ENCODE measurements at places on chromosomes 3 and 15.
A peak's percentile ranks its signal among the peaks of the same experiment; 100 is the strongest.

GRCh38 chr3:171101982-171102641 is 75.6 kb upstream of the SLC2A2 start:
- DNase-seq = no peak

DNA sequence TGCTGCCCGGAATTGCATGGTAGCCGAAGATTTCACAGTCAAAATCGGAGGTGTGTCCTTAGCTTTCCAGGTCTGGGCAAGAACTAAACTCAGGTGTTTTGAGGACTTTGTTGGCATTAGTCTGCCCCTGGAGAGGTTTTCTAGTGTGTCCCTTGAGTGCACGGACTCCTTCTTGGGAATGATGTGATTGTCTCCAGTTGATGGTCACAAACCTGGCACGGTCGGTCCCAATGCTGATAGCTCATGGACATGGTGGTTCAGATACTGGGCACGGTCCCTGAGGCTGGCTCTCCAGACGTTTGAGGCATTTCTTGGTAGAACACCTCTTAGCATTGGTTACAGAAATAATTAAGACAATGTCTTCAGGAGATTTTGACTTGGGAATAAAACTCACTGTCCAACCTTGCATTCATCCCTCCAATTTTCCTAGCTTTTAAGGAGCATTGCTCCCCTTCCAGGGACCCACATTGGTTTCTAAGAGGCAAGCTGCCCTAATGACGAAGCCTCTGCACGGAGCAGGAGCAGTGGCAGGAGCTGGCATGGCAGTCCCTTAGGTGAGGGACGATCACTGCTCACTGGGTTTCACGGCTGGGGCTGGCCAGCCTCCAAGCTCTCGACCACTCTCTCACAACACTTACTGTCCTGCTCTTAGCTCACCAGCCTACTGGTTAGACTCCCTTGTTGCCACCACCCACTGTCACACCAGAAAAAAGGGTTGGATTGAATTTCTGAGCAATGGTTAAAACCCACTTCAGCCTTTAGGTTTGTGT is 68.1 kb downstream of the PGPEP1L start:
- DNase-seq = no peak

GRCh38 chr3:50445919-50446318 is 57.5 kb downstream of the CACNA2D2 start:
- no peak for DNase-seq

DNA sequence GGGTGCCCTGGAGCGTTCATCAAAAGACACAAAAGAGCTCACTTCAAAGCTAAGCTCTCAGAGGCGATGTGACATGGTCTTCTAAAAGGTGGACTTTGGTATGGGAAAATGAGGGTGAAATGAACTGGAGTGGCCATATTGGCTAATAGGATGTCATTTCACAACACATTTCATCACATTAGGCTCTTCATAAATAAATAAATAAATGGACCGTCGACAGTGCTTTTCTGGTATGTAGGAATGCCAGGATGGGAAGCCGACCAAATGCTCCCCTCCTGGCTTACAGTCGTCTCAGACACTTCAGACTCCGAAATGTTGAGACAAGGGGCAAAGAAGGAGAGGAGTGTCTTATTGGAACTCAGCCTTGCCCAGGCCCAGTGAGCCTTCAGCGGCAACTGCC is 383.0 kb downstream of the NTRK3 start:
- DNase-seq = no peak

DNA sequence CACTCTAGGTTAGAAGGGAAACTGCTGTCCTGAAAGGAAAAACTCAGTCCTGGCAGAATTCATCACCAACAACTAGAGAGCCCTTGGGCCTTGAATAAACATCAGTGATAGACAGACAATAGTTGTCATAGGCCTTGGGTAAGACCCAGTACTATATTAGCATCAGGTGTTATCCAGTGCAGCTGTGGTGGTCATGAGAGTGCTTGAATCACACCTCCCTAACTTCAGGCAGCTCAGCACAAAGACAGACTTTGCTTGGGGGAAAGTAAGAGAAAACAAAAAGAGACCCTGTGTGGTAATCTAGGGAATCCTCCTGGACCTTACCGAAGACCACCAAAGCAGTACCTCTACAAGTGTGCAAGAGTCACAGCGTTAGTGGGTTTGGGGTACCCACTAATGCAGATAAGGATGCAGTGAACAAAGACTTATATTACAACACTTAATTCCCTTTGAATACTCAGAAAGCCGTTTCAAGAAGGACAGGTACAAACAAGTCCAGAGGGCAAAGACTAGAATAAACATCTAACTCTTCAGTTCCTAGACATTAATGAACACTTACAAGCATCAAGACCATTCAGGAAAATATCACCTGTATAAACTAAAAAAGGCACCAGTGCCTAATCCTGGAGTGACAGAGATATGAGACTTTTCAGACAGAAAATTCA is 332.3 kb upstream of the EPHA3 start:
- DNase-seq = no peak

DNA sequence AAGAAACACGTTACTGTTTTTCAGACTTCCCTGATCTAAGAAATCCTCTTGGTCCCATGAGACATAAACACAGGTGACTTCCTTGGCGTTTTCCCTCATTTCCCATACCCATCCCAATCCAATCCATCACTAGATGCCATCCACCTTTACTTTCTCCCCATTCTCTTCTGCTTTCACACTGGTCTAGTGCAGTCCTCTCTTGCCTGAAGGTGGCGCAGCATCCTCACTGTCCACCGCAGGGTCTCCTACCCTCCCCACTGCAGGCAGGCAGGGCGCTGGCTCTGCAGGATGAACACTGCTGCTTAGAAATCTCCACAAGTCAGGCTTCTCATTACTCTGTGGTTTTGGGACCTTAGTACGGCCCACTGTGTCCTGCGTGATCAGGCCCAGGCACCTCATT is 58.2 kb downstream of the RAB7A start:
- DNase-seq = peak; percentile 63

GRCh38 chr3:174010907-174011306 is 613.4 kb downstream of the NLGN1 start:
- DNase-seq = no peak

GRCh38 chr3:185827595-185828344 is 2.9 kb upstream of the IGF2BP2 start:
- no peak for DNase-seq

GRCh38 chr15:78977091-78977571 is 32.3 kb upstream of the CTSH start:
- DNase-seq = peak; percentile 62

DNA sequence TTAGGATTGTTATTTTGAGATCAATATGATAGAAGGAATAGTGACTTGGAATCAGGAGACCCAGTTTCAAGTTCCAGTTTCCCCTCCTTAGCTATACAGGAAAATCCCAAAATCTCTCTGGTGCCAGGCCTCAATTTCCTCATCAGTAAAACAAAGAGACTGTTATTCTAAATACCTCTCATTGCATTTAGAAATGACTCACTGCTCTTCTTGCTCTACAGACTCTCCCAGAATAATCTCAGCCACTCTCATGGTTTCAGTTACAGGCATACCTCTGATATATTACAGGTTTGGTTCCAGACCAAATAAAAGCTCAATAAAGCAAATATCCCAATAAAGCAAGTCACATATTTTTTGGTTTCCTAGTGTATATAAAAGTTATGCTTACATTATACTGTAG is 28.3 kb downstream of the IMPG2 start:
- no peak for DNase-seq

GRCh38 chr15:92044203-92044909 is 190.8 kb downstream of the SLCO3A1 start:
- no peak for DNase-seq

DNA sequence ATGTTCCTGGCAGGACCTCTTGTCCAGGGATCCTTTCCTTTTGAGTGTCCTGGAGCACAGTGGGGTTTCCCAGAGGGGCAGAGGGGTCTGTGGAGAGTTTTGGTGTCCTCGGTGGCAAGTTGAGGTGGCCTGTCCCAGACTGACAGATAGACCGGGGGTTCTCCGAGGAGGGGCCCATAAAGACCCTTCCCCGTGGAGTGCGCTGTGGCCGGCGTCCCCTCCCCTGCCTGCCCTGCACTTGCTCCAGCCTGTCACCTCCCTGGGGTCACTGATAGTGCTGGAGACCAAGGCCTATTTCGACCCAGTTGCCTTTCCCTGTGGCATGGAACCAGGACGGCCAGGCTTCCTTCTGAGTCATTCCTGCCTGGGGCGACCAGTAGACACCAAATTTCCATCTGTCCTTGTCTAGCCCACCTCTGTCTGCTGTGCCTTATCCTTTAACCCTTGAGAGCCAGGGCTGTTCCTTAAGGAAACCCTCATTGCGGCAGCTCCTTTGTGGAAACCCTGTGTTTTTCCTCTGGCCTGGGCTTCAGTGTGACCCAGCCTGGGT is 2.9 kb downstream of the MUC4 start:
- no peak for DNase-seq

DNA sequence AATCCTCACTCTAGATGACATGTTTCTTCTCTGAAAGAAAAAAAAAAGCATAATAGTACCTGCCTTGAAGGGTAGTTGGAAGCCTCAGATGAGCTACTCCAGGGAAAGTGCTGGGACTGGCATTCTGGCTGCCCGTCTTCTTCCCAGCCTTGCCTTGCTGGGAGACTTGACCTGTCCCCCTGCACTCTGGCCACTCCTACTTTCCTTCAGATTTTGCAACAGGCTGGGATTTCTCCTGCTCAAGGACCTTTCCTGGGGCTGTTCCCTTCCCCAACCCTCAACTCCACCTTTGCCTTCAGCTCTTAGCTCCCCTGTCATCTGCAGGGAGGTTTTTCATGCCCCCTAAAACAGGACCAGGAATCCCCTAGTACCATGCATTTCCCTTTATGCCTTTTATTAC is 609.9 kb upstream of the CFAP20DC start:
- no peak for DNase-seq

GRCh38 chr3:10522646-10523303 is 17.4 kb upstream of the ATP2B2 start:
- DNase-seq = no peak

DNA sequence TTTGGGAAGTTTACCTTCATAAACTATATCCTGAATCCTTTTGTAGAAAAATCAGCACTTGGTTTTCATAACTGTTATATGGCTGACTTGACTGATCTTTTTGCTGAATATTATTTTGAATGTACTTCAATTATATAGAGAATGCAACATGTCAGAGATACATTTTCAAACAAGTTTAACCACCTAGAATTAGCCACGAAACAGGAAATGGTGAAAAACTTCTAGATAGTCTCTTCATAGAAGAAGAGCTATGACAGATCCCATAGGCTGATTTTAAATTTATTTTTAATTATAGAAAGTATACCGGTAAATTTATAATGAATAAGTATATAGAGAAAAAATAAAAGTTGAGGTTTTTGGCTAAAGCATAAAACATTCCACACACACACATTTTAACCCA is 436.8 kb upstream of the DPPA4 start:
- no peak for DNase-seq

DNA sequence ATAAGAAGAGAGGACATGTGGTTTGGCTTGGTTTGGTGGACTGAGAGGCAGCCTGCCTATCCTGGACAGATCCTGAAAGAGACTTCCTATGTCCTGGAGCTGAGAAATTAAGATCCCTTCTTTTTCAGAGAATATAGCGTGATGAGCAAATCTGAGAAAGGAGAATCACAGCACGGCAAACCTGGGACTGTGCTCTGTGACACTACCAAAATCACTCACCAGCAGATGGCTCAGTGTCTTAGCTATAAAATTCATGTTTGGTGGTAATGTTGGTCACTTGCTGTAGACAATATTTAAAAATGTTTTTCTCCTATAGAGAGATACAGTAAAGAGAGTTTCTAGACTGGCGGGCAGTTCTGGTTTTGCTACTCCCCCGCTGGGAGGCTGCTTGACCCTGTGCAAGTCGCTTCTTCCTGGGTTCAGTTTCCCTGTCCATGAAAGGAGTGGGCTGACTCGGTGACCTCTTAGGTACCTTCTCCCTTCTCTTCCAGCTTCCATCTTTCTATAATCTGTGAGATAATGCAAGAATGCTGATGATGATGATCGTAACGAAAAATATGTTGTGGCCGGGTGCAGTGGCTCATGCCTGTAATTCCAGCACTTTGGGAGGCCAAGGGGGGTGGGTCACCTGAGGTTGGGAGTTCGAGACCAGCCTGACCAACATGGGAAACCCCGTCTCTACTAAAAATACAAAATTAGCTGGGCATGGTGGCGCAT is 7.6 kb upstream of the HES1 start:
- DNase-seq = no peak

GRCh38 chr3:195752546-195753331 is 32.0 kb downstream of the MUC20 start:
- no peak for DNase-seq

DNA sequence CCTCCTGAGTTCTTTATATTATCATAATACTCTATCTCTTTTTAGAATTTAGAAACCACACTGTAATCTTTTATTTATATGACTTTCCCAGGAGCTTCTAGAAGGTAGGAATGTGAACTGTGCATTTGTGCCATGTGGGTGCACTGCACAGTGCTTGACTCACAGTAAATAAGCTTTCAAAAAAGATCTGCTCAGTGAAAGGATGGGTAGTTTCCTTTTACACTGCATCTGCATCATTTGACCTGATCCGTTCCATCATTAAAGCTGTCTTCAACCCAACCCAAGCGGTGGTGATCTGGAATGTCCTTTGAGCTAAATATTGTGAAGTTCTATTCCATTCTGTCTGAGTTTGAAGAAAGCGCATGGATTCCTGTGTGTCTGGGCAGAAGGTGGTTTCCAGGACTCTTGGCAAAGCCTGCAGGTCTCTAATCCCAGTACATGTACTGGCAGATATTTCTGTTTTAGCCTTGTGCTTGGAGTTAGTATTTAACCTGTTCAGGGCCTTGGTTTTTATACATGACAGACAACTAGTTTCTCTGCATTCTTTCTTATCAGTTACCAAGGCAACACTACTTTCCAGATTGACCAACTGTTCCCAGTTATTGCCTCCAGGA is 96.7 kb downstream of the DHX30 start:
- no peak for DNase-seq

DNA sequence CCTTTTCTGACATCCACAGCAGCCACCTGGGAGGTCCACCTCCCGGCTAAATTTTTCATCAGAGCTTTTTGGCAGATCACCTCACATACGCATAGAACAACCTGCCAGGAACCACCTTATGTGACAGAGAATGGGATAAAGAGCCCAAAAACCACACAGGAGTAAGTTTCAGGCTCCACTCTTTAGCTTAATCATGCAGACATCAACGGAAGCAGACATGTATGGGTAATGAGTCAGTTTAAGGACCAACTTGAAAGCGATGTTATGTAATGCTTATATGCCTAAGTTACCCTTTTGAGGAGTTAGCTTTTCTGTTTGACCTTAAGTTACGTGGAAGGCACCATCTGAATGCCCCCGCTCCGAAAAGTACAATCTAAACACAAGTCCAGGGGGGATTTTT is 183.3 kb upstream of the BHLHE40 start:
- DNase-seq = no peak

DNA sequence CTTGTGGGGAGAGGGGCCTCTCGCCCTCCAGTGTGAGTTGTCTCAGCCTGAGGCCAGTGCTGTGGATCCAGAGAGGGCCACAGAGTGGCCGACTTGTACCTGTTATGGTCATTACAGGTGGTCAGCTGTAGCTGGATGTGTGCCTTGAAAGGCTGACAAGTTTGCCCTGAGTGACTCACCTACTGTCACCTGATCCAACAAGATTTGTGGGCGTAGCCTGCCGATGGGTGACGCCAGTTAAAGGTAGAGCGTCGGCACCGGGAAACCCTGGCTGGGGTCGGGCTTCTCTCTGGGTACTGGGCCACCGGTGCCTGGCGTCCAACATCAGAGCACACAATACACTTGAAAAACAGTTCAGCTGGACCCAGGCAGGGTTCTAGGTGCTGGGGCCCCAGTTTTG is 2.8 kb upstream of the ISG20 start:
- no peak for DNase-seq

- DNase-seq = peak; percentile 66
Measured at GRCh38 chr3:53709860-53710674, 136.2 kb downstream of the CHDH start.

GRCh38 chr3:176780766-176781165 is 416.5 kb downstream of the TBL1XR1 start:
- DNase-seq = no peak

GRCh38 chr3:103991461-103992115 is 1375.1 kb upstream of the ALCAM start:
- DNase-seq = no peak
